Activated CD4-positive, alpha-beta T cell treated with anti-CD3 and anti-CD28 coated beads, Interleukin-2, amount 50 U/mL, for 4 hours (primary cell): ENCODE measurements at places on chromosomes 2 and 18.

DNA sequence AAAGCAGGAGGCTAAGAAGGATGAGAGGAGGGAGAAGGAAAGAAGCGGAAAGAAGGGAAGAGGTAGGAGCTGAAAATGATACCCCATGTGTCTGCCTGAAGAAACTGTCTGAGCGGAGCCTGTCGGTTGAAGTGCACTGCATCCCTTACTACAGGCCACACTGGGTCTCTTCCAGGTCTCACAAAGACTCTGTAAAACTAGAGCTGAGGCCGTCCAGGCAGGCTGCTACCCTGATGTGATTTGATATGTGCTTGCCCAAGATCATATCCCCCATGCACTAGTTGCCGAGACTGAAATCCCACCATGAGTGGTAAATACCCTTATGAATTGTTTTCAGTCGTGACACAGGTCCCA, 134.4 kb downstream of the MAIP1 start:
- no peak for DNase-seq

GRCh38 chr18:47737956-47738355, 192.5 kb downstream of the SMAD2 start:
- DNase-seq, result no peak

- no peak for DNase-seq
These were observed 23.4 kb upstream of the CYP1B1 start for GRCh38 chr2:38099099-38100028.

DNA sequence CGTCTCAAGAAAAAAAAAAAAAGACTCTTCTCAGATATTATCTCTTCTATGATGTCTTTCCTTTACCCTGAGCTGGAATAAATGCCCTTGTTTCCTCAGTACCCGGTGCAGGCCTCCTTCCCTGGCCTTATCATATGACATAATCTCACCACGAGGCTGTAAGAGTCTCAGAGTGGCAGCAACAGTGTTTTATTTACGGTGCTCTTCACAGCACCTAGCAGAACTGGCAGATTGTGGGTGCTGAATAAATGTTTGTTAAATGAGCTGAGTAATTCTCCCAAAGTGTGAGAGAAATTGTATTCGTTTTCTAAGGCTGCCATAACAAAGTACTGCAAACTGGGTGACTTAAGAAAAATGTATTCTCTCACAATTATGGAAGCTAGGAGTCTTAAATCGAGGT, 82.8 kb upstream of the CD28 start:
- no peak for DNase-seq

DNA sequence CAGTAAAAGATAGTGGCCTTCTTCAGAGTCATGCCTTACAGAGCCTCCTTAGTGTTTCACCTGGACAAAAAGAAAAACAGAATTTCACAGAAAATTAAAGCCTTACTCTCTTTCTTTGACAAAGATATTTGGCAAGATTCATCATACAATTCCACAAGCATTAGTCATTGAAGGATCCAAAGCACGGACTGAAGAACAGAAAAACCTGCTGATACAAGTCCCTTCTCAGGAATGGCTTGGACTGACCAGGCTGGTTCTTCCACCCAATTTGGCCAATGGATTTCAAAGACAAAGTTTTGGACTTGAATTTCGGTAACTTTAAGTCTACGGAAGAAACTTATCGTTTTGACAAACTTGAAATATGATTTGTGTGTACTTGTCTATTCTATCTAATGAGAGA, 39.1 kb upstream of the GALNT3 start:
- DNase-seq, result no peak

DNA sequence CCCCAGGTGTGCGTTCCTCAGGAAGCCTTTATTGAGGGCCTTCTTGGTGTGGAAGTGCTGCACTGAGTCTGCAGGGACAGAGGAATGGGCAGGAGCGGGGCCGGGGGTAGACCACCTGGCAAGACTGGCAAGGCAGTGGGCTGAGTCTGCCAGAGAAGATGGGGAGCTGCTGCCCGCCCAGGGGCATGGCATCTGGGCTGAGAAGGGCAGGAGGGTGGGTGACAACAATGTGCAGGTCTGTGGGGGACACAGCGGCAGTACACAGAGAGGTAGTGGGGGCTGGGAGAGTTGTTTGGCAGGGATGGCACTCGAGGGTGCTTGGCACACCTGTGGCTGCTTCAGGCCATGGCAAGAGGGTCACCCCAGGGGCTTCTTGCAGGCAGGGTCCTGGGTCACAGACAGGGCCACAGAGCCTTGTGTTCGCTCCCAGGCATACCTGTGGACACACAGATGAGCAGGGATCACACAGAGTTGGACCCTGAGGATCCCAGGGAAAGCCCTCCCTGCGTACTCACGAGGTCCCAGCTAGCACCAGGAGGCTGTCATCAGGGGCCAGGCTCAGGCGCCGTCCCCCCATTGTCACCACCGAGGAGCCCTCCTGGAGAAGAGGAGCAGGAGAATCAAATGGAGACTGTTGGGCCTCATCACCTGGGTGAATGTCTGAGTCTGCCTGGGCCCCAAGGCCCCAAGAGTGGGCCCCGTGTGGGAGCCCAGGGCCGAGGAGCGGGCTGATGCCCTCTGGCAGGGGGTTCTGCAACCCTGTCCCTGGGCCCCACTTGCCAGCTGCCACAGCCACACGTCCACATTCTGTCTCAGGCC, 3.4 kb upstream of the OXER1 start:
- no peak for DNase-seq

DNA sequence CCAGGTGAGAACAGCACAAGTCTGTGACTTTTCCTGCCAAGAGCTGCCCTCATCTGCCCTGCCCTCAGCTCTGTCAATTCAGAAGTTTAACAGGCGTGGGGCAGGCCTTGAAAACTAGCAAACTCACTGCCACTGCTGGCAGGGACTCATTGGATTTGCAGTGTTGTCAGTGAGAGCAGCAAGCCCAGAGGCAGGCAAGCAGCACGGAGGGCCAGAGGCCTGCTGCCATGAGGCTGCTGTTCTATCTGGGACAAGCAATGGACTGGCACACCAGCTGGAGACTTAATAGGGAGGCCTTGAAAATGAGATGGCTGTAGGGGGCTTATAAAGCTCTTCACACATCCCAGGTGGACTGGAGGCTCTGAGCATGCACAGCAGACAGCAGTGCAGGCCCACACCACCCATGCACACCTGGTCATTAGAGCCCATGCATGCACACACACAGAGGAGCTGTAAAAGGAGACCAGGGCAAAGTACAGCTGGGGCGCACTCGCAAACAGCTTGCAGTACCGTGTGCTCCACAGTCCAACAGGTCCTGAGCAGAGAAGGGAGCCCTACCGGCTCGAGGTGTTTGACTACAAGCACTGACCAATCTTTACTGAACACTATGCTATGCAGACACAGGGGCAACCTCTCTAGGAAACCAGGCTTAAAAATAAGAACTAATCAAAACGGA, 28.7 kb downstream of the MGAT4A start:
- no peak for DNase-seq

DNA sequence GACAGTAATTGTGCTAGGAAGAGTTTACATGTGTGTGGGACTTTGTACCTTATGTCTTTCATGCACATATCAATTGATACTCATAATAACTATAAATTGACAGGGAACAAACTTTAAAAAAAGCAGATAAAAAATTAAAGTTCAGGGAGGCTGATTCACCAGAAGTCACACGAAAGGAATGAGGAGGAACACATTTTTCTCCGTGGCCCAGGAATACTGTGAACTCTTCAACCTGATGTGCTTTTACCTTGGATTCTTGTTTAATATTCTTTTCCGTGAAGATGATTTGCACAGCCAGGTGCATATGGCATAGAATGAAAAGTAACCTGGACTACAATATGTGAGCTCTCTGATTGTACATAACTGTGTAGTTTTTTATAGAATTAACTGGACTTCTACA, 326.3 kb downstream of the CDH7 start:
- no peak for DNase-seq

DNA sequence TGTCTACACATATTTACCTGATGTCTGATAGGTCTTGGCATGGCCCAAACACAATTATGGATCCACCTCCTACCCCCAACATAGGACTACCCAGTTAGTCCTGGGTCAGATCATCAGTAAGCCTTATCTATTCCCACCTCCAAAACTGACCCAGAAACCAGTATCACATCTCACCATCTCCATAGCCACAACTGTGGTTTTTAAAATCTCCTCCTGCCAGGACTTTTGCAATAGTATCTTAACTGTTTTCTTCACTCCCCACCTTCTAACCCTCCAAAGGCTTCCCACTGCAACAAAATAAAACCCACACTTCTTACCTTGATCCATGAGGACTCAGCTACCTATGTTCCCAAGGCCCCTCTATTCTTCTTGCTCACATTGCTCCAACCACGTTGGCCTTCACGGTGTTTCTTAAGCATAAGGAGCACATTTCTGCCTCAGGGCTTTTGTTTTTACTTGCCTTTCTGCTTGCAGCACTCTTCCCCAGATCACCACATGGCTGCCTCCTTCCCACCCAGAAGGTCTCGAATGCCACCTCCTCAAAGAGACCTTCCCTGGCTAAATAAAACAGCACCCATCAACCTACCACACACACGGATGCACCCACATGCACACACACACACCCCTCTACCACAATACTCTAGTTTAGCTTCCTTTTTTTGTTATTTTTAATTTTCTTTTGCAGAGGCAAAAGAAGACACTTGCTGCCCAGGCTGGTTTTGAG, 125.9 kb upstream of the SLC1A4 start:
- no peak for DNase-seq

DNA sequence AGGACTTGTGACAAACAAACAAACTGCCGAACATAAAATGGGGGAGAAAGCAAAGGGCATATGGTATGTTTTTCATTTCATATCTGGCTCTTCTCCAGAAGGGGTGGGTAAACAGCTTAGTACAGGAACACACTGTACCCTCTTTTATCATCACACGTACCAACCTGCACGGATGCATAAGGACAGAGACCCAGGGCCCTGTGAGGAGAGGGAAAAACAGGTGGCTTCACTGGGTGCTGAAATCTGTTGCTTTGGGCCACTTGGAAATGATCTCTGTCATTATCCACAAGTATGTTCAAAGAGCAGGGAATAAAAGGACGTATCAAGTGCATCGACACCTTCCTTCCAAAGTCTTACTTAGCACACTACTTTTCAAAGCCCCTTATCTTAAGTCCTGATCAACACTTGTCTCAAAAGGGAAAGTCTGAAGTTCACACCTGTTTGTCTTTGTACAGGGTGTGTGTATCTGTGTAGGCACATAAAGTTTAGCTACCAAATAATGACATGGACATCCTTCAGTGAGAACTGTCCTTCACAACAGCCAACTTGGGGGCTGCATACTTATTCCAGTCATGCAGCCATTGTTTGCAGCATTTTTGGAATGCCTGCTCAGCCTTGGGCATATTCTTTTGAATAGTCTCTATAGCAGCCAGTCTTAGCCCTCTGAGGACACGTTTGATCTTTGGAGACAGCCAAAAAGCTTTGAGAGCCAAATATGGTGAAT, 60.6 kb downstream of the IRS1 start:
- DNase-seq, result no peak

DNA sequence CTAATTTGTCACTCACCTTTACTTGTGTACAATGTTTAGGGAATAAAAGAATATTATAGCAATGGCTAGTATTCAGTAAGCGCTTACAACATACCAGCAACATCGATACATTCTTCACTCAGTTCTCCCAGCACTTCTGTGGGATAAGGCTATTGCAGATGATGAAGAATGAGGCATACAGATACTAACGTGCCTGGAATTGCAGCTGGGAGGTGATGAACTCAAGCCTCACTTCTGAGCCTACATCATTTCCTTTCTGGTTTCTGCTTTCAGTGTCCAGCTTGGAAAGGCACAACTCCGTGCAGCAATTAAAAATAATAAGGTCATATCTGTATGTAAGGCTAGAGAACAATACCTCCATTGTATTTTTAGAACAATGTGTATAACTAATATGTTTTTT, 95.4 kb upstream of the AQP4 start:
- DNase-seq, result no peak

GRCh38 chr2:8524388-8524787, 157.5 kb upstream of the ID2 start:
- no peak for DNase-seq

DNA sequence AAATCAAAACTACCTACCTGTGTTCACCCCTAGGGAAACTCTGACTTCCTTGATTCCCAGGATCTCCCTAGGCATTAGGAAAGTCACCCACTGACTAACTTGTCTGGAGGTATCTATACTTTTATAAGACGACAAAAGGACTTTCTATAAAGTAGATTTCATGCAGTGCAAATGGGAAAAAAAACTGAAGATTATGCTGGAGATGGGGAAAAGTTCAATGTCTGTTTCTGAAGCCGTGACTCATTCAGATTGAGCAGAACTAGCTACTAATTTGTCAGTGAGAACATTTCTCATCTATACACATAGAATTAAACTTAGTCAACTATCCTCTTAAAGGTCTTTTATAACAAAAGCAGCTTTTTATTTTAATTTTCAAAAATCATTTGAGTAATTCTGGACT, 6.0 kb downstream of the SEPTIN10 start:
- DNase-seq, result no peak

DNA sequence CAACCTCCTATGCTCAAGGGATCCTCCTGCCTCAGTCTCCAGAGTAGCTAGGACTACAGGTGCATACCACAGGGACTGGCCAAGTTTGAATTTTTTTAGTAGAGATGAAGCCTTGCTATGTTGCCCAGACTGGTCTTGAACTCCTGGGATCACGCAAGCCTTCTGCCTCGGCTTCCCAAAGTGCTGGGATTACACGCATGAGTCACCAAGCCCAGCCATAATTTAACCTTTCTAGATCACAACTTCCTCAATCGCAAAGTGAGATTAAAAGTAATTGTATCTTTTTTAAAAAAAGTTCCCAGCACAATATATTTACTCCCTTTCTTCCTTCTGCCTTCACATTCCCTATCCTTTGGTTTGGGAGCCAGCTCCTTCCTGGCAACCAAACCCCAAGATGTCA, 5.8 kb upstream of the PPP1CB start:
- no peak for DNase-seq

DNA sequence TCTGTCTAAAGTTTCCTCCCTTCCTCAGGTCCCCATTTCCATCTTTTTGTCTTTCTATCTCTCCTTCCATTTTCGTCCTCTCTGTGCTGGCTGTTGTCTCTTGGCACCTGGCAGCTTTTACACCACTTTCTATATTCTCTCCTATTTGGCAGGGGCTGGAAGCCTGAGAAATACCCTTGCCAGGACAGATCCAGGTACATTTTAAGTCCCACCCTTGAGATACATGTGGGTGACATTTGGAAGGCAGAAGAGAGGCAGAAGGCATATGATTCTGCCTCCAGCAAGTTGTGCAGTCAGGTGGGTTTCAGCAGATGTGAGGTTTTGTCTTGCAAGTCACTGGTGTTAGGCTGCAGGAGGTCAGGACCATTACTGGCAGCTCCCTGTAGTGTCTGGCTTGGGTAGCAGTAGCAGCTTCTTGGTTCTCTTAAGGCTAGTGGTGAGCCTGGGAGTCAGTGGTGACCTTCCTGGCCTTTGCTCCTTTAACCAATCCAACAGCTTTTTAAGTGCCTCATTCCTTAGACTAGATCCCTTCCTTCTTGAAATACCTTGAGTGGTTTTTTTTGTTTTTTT, 90.1 kb downstream of the CAPN13 start:
- no peak for DNase-seq

GRCh38 chr2:25363733-25364132, 22.0 kb upstream of the DNMT3A start:
- no peak for DNase-seq

GRCh38 chr2:85327160-85327821, 498 bp downstream of the TGOLN2 start:
- DNase-seq, result peak; percentile 21
